Activated CD4-positive, alpha-beta memory T cell treated with anti-CD3 and anti-CD28 coated beads for 36 hours (primary cell): ENCODE measurements at places on chromosomes 4 and X. TPM values are rescaled to one million over a fixed set of nuclear protein-coding genes. Genes with fewer than 3 reads are reported as not detected.

The SSX4 gene
- total RNA-seq, result not detected

The RXFP1 gene
- total RNA-seq, result not detected

The OGT gene
- 280 TPM for total RNA-seq

The PABPC1L2B gene
- not detected for total RNA-seq

The FAM9B gene
- total RNA-seq, result not detected

The NSUN7 gene
- 0.07 TPM for total RNA-seq

The EVC2 gene
- total RNA-seq, result 1.8 TPM

The CT83 gene
- total RNA-seq, result not detected

DNA sequence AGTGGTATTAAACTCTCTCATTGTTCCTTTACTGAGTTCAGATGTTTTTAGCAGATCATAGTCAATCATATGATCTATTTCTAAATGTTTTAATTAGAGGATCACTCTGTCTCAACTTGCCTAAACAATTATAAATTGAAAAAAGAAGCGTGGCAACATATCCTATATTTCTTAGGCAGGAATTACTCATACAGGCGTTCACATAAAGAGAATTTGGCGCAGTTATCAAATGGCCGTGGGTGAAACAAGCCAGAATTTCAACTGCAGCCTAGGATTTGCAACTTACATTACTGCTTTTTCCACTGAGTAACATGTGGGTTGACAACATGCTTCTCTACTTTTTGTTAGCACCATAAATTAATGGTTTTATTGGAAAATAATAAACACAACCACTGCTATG is 141.3 kb downstream of the CPE start:
- DNase-seq, result no peak

GRCh38 chr4:116387937-116388474 is 697.4 kb downstream of the TRAM1L1 start:
- no peak for DNase-seq

- no peak for DNase-seq
Observed at GRCh38 chr4:4613126-4613465, 71.2 kb upstream of the STX18 start.

- no peak for DNase-seq
Observed at GRCh38 chrX:44202596-44202995, 140.9 kb downstream of the EFHC2 start.

GRCh38 chr4:3122081-3122563 is 47.6 kb downstream of the HTT start:
- DNase-seq, result no peak

GRCh38 chr4:14874990-14875389 is 127.3 kb upstream of the CPEB2 start:
- DNase-seq, result no peak

GRCh38 chr4:137998666-137999429 is 243.3 kb downstream of the SLC7A11 start:
- no peak for DNase-seq

- no peak for DNase-seq
Observed at GRCh38 chr4:185738038-185738552, 73.9 kb downstream of the SORBS2 start.

DNA sequence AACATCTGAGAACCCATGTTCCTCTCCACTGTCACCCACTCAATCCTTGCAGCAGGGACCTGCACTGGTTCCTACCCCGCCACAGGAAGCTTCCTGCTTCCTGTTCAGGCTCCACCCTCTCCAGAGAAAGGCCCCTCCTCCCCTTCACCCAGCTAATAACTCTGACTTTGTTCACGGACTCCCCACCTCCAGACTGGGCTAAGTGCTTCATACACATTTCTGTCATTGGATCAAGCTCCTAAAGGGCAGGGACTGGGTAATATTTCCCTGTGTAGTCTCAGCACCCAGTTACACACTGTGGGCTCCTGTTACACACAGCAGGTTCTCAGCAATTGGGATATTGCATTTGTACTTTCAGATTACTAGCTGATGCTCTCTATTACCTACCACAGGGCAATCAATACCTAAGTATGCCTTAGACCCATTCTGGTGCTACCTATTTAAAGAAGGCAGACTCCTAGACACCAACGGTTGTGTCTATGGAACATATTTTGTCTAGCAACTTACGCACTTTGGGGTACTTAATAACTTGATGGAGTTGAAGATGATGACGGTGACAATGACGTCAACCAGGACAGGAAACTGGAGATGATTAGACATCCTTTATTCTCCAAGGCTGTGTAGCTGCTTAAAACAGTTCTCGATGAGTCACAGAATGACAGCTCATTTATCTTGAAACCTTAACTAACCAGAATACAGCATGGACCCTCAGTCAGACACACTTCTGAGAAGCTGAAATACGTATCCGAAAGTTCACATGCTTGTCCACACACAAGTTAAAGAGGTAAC is 58.1 kb downstream of the MAML3 start:
- peak; percentile 75 for DNase-seq

DNA sequence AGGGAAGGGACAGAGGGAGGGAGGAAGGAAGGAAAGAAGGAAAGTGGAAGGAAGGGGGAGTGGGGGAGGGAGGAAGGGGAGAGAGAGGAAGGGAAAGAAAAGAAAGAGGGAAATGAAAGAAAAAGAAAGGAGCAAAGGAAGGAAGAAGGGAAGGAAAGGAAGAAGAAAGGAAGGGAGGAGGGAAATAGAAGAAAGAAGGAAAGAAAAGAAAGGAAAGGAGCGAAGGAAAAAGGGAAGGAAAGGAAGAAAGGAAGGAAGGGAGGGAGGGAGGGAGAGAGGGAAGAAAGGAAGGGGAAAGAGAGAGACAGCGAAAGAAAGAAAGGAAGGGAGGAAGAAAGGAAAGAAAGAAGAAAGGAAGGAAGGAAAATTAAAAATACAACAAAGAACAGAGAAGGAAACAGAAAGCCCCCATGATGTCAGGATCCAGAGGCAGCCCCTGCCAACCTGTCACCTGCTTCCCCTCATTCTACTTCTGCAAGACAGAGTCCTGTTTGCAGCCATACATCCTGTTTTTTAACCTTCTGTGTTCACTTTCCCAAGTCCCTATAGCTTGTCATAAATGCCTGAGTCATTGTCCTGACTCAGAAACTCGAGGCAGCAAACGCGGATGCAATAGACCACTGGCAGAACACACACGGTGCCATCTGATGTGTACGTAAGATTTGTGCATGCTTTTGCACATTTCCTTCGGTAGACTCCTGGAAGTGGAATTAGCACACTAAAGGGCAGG is 77.0 kb upstream of the C4orf50 start:
- peak; percentile 42 for DNase-seq

DNA sequence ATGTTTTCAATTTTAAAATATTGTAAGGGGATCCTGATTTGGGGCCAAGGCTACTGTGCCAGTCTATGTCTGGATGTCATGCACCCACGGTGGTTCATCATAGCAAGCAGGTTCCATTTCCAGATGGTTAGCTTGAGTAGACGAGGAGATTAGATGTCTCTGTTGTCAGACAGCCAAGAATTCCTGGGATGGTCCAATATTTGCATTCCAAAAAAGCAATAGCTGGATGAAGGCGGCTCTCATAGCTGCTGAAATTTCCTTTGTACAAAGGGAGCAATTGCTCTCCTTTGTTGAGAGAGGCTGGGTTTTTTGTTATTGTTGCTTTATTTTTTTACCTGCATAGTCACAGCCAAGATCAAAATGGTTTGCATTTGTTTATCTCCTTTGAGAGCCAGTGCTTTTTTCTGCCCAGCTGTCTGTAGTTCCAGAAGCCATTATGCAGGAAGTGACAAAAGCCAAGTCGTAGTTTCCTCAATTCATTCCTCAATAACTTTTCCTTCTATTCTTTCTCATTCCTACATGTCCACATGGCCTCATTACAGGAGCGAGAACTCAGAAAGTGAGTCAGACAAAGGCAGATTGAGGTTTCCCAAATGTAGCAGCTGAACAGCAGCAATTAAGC is 107.9 kb downstream of the MMRN1 start:
- DNase-seq, result no peak
